ENCODE measurements at places on chromosomes 7 and 10.

DNA sequence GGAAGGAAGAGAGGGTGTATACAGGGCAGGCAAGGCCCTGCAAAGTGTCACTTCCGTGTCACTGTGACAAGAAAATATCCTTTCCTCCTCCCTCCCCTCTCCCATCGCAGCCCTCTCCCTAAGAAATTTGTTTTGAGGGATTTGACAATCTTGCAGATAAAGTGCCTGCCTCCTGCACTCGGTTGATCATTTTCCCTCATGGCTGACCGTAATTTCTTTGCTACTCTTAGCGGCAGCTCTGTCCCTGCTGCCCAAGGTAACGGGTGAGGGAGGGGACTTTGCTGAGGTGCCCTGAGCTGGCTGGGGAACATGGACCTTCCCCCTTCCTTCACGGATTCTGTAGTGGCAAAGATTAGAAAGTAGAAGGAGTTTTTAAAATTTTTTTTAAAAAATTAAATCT, 179.1 kb downstream of the TCF7L2 start:
- no peak for DNase-seq

- no peak for DNase-seq
Observed at GRCh38 chr10:3978174-3978573, 193.2 kb upstream of the KLF6 start.

DNA sequence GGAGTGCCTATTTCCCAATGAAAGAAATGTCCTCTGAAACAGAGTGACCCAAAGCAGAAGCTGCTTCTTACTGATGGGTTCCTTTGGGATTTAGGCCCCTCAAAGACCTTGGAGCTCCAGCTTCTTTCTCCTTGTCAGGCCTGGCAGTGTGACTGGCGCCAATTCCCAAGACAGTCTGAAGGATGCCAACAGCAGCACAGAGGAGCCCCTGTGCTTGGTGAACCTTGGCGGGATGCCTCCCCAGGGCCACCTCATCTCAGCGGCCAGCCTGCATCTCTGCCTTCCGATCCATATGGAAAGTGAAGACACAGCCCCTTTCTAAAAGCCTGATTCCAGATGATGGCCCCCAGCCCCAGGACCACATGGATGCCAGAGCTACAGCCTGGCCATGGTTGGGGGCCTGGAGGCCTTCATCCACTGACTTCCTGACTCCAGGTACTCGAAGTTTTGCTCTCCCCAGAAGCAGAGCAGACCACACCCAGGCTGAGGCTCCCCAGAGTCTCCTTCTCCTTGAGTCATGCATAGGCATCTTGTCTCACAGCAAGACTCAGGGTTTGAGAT, 45.4 kb downstream of the FBXW4 start:
- DNase-seq, result no peak

- DNase-seq, result no peak
Observed at GRCh38 chr7:14420768-14421167, 431.3 kb upstream of the ETV1 start.
